ENCODE measurements at places on chromosomes 12 and 14.

DNA sequence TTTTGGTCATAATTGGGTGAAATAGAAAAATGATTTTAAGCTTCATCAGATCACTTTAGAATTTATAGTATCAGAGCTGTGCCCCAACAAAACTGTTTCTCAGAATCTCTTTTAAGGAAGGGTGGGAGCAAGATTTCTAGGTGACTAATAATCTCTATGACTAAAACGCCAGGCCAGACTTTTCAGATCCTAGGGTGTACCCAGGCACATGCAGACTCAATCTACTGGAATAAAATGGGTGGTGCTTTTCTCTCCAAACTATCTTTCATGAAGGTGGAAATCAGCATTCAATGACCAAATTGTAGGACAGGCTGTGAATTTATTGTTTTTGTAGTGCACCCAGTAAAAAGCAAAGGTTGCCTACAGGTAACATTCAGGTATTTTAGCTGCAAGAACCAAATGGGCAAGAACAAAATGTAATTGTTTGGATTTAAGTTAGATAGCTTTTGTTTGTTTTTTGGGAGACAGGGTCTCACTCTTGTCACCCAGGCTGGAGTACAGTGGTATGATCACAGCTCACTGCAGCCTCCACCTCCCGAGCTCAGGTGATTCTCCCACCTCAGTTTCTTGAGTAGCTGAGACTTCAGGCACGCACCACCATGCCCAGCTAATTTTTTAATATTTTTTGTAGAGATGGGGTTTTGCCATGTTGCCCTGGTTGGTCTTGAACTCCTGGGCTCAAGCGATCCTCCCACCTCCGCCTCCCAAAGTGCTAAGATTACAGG is 49.5 kb downstream of the PPP2R5C start:
- DNase-seq, result no peak

DNA sequence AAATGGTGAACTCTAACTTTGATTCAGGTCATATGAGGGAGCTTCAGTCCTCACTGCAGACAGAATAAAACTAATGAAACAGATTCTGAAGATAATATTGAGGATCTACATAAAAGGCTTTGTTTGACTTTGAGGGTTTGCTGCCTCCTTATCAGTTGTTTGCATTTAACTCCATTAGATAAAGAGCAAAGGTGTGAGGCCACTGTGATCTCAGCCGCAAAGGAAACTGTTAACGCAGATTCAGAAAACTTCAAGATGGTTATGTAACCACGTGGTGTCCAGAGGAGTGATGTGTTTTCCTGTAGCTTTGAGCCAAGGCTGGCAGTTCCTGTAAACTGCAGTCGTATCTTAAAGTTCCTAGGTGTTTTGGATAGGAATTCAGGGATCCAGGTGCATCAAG is 67.8 kb downstream of the METTL25 start:
- no peak for DNase-seq

DNA sequence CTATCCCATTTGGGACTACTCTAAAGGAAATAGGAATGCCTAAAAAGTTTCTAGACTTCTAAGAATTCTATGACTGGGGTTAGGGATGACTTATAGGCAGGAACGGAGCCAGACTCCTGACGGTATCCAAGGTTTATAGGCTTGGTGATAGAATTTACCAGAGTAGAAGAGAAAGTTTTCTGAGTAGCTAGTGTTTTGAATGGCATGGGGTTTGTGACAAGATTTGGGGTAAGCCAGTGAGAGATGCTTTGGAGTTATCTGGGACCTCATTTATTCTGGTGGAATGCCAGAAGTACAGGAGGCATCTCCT is 444.6 kb downstream of the RAD51B start:
- no peak for DNase-seq

GRCh38 chr12:124636138-124636978 is 68.9 kb upstream of the NCOR2 start:
- peak; percentile 4 for DNase-seq

- no peak for DNase-seq
Observed at GRCh38 chr12:53122961-53123468, 19.7 kb downstream of the SOAT2 start.

GRCh38 chr12:123474485-123475245 is 16.7 kb downstream of the SNRNP35 start:
- no peak for DNase-seq

GRCh38 chr12:26658991-26659390 is 174.0 kb downstream of the ITPR2 start:
- no peak for DNase-seq

- DNase-seq, result no peak
Observed at GRCh38 chr12:3292677-3293412, 198.2 kb upstream of the PRMT8 start.

DNA sequence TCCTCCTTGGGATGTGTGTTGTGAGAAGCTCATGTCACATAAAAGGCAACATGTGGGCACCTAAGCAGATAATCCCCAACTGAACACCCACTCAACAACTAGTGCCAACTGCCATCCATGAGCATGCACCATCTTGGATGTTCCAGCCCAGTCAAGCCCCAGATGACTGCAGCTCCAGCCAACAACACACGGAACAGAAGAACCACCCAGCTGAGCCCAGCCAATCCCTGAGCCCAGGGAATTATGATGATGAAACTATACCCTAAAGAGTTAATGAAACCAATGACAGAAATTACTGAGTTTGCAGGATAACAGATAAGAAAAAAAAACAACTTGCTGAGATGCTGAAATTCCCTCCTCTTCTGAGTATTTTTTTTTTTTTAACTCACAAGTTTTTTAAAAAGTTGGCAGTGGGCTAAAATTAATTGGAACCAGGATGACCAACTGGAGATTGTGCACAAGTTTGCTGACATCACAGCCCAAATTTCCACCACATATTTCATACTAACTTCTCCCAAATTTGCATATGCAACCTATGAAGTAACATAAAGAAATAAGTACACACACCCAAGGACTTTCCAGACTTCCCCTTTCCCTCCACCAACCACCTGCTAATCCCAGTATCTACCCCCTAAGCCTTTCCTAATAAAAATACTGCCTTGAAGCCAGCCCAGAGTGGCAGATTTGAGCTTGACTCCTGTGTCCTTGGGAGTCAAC is 124.5 kb downstream of the KSR2 start:
- no peak for DNase-seq

GRCh38 chr12:77025782-77026314 is 39.5 kb downstream of the E2F7 start:
- DNase-seq, result no peak

GRCh38 chr12:69843608-69844007 is 18.6 kb downstream of the MYRFL start:
- no peak for DNase-seq

- DNase-seq, result no peak
Observed at GRCh38 chr12:8917751-8918150, 3.4 kb downstream of the PHC1 start.

DNA sequence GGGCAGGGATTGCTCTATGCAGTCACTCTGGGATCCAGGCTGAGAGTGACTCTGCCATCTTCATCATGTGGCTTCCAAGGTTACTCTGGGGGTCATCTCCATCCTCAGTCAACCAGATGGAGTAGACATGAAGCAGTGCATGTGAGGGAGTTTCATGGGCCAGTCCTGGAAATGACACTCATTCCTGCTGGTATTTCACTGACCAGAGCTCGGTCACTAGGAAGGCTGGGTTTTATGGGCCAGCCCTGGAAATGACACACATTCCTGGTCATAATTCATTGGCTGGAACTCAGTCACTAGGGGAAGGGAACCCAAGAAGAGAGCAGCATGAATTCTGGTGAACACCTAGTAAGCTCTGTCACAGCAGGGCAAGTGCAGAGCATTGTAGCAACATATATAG is 144.7 kb downstream of the SMOC1 start:
- DNase-seq, result no peak

DNA sequence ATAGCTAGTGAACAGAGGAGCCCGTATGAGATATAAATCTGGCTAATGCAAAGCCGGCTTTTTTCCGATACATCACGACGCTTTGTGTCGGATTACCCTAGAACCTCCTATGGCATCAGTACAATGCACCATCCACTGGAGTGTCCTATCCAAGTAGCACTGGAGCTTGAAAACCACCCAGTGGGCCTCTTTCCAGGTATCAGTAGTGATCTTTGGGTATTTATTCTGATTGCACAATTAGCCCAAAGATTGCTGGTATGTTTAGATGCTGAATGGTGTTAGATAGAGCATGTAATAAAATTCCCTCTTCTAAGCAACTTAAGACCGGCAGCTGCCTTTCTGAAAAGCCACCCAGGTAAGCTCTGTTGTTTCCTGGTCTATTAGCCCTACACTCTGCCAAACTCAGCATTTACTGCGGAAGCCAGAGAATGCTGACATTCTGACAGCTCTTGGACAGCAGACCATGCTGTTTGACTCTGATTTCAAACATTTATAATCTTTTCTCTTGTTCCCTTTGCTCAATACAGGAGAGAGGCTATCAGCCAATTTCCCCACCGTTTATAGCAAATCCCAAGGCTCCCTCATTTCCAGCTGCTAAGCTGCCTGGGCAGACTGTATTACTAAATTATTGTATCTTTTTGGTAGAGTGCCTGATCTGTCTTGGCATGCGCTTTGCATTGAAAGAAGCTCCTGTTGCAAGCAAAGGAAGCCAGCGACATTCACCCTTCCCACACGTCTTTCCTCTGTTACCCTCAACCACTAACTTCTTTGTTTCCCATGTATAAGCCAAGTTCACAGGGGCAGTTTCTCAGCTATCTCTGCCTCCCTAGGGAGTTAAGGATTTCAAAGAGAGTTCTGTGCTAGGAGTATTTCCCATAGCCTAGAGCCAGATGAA is 388.3 kb upstream of the GARIN6 start:
- DNase-seq, result no peak

- DNase-seq, result peak; percentile 13
Observed at GRCh38 chr12:117874842-117875434, 93.9 kb downstream of the KSR2 start.

DNA sequence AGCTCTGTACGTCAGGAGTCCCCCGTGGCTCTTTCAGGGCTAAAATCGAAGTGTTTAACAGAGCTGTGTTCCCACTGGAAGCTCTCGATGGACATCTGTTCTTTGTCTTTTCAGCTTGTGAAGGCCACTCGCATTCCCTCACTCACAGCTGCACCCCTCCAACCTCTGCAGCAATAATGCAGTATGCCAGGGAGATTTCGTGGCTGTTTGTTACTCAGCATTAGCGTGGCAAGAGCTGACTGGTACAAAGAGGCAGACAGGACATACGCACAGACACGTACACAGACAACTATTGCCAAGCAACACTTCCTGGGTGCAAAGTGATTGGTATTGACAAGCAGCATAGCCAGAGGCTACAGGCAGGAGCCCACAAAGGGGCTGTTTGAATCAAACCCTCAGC is 11.8 kb upstream of the FBXO21 start:
- DNase-seq, result no peak

DNA sequence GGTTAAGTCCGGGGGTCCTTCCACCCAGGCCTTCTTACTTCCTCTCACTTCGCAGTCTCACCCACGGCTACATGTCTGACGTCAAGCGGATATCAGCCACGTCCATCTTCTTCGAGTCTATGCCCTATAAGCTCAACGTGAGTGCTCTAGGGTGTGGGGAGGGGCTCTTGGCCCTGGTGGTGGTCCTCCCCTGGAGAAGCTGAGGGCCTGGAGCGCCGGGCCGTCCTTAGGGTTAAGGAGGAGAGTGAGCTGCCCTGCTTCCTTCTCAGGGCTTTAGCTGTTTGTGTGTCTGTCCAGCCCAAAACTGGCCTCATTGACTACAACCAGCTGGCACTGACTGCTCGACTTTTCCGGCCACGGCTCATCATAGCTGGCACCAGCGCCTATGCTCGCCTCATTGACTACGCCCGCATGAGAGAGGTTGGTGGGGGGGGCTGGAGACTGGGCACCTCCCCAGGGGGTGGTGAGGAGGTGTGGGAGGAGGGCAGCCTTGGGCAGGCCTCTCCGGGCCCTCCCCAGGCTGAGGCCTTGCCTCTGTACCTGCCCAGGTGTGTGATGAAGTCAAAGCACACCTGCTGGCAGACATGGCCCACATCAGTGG is 2.7 kb downstream of the SHMT2 start:
- no peak for DNase-seq

DNA sequence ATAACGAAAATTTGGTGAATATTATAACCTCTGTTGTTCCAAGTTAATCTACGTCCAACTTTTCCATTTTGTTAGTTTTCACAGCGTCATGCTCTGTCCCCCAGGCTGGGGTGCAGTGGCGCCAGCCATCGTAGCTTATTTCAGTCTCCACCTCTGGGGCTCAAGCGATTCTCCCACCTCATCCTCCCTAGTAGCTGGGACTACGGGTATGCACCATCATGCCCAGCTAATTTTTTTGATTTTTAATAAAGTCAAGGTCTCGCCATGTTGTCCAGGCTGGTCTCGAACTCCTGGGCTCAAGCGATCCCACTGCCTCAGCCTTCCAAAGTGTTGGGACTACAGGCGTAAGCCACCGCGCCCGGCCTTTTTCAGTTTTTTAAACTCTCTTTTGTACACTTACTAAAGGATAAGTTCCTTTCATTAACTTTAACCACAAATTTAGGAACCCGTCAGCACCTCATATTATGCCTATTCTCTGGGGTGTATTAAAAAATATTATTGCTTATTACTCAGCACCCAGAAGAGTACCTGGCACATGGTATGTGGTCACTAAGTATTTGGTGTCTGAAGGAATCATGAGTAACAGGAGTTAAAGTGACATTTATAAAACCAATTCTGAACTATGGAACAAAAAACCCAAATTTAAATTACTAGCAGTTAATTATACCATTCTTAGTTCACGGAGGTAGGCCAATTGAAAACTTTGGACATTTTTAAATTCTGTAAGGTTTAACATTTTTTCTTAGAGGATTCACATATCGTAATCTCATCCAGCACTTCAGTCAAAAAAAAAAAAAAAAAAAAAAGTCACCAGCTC is 925 bp upstream of the MIPOL1 start:
- no peak for DNase-seq

DNA sequence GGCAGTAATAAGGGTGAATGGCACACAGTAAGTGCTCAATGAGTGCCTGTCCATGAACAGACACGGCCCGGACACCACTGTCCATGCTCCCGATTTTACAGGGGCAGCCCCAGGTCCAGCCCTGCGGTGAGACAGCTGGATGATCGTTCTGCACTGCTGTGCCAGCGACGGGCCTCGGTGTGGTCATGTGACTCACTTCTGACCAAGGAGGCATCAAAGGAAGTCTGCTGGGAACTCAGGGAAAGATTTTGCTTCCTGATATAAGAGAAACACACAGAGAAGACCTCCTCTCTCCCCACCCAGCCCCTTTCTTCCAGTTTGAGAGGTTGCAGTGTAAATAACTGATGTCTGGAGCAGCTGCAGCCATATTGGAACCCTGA is 126.6 kb downstream of the SCARB1 start:
- no peak for DNase-seq

DNA sequence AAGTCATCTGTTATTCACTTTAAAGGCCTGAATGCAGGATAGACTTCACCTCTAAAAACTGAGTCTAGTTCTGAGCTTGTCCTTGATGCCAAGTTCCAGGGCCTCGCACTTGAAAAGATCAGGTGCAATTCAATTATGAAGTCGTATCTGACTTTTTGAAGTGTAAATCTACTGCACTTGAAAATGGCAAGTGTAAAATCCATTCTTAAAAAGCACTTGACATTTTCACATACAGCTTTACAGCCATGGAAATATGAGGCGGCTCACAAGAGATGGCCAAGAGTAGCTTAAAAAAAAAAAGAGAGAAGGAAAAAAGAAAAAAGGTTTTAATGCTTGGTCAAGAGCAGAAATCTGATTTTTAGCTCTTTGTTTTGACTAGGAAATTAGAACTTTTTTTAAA is 172.5 kb downstream of the GXYLT1 start:
- no peak for DNase-seq

GRCh38 chr12:19088606-19089005 is 40.9 kb upstream of the PLEKHA5 start:
- DNase-seq, result no peak
